Placental pericyte (primary cell): ENCODE measurements at places on chromosomes 6 and 20. TPM values are rescaled to one million over a fixed set of nuclear protein-coding genes. Genes with fewer than 3 reads are reported as not detected.

GSTA2 gene
- total RNA-seq: not detected in 2 replicates

WFDC2 gene
- total RNA-seq: not detected in 2 replicates

EYA2 gene
- 0.22 and 0.57 TPM in 2 replicates for total RNA-seq

KCNK5 gene
- total RNA-seq: not detected in 2 replicates

MC3R gene
- not detected in 2 replicates for total RNA-seq

TTI1 gene
- 13.1 and 27.9 TPM in 2 replicates for total RNA-seq

ELOVL4 gene
- total RNA-seq: 0.66 and 3.3 TPM in 2 replicates

NINL gene
- 7.2 and 13.3 TPM in 2 replicates for total RNA-seq

TRIM27 gene
- 65.1 and 96.5 TPM in 2 replicates for total RNA-seq

CRIP3 gene
- not detected in 2 replicates for total RNA-seq

OLIG3 gene
- not detected in 2 replicates for total RNA-seq

PI3 gene
- total RNA-seq: 0.44 TPM in 1 of 2 replicates, not detected in the other

CFAP61 gene
- total RNA-seq: not detected in 2 replicates

STK38 gene
- total RNA-seq: 21.4 and 24.6 TPM in 2 replicates

ZC3H12D gene
- 0.14 and 0.22 TPM in 2 replicates for total RNA-seq

SOX4 gene
- total RNA-seq: 26.7 and 53.7 TPM in 2 replicates

SLC22A3 gene
- 7.3 and 19.3 TPM in 2 replicates for total RNA-seq

HLA-DPA1 gene
- 2.4 TPM in 1 of 2 replicates, not detected in the other for total RNA-seq

PAX1 gene
- total RNA-seq: not detected in 2 replicates

NOTCH4 gene
- total RNA-seq: 0.44 and 1.1 TPM in 2 replicates

MAP3K5 gene
- total RNA-seq: 21.0 and 35.4 TPM in 2 replicates

PI16 gene
- 0.14 TPM in 1 of 2 replicates, not detected in the other for total RNA-seq

PDYN gene
- not detected in 2 replicates for total RNA-seq

PIGU gene
- 10.7 and 22.2 TPM in 2 replicates for total RNA-seq

BPIFB2 gene
- total RNA-seq: not detected in 2 replicates

GLP1R gene
- total RNA-seq: not detected in 2 replicates

PRSS16 gene
- total RNA-seq: not detected in 2 replicates

VWA7 gene
- 0.14 and 0.44 TPM in 2 replicates for total RNA-seq

SCRT2 gene
- not detected in 2 replicates for total RNA-seq

LGSN gene
- 0.22 TPM in 1 of 2 replicates, not detected in the other for total RNA-seq

NFKBIE gene
- total RNA-seq: 17.8 and 31.7 TPM in 2 replicates

EPPIN gene
- total RNA-seq: not detected in 2 replicates

SNX21 gene
- total RNA-seq: 51.2 and 79.3 TPM in 2 replicates
